ENCODE measurements at places on chromosomes 1 and 21.
A peak's percentile ranks its signal among the peaks of the same experiment; 100 is the strongest.

GRCh38 chr1:200907611-200908097, 13.0 kb downstream of the INAVA start:
- no peaks in the 10 kb centered on the region for H3K36me3 ChIP-seq
- peaks cover 5% of the 10 kb centered on the region for H3K27me3 ChIP-seq
- no peak overlapping the region for H3K4me3 ChIP-seq
- H3K4me1 ChIP-seq, result no peaks in the 10 kb centered on the region
- no peak for ATAC-seq
- no peak overlapping the region for H3K27ac ChIP-seq

DNA sequence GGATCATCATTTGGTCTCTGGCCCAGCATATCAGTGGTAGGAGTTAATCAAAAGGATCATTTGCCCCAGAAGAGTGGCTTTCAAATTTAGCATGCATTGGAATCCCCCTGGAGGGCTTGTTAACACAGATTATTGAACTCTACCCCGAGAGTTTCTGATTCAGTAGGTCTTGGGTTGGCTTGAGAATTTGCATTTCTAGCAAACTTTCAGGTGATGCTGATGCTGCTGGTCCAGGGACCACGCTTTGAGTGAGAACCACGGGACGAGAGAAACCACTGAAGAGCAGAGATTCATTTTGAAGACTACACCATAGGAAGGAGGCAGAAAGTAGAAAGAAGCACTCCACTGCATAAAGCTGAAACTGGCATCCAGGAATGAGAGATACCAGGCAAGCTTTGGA, 81.3 kb upstream of the DUSP10 start:
- H3K4me3 ChIP-seq, result no peak overlapping the region
- H3K36me3 ChIP-seq, result no peaks in the 10 kb centered on the region

DNA sequence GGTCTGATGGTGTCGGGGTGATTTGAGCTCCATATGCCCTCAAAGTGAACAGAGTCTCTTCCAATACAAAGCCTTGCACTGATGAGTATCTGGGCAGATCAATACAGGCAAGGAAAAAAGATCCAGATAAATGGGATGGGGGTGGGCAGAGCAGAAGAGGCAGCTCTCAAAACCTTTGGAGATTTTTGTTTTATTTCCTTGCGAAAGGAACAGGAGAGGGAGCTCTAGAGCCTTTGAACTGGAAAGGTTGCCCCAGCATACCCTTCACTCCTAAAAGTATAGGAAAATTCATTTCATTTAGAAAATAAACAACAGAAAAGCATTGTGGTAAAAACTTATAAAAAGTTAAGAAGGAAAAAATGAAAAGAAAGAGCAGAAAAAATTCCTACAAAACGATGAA, 31.4 kb upstream of the OLIG2 start:
- H3K4me1 ChIP-seq, result no peaks in the 10 kb centered on the region
- no peak for ATAC-seq
- no peaks in the 10 kb centered on the region for H3K36me3 ChIP-seq
- peaks cover 46% of the 10 kb centered on the region for H3K27me3 ChIP-seq
- no peak overlapping the region for H3K4me3 ChIP-seq

GRCh38 chr1:206506405-206507283, 687 bp upstream of the RASSF5 start:
- H3K36me3 ChIP-seq, result no peaks in the 10 kb centered on the region
- no peak overlapping the region for H3K27ac ChIP-seq
- peaks cover 55% of the 10 kb centered on the region for H3K4me1 ChIP-seq
- no peak for ATAC-seq

DNA sequence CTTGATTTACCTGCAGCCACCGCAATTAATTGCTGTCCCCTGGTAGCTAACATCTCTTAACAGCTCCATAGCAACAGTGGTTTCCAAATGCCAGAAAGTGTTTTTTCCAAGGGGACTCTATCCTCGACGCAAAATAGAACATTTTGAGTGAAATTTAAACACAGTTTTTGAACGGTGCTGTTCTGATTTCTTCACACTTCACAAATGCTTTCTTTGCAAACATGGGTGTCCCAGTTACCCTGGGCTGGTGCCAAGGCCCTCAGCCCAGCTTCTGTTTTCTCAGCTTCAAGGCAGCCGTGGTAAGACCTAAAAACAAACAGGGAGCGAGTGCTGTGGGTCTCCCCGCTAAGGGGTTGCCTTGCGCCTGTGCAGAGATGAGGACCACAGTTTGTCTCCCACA, 147.3 kb upstream of the VAMP3 start:
- H3K27ac ChIP-seq, result no peak overlapping the region
- H3K27me3 ChIP-seq, result peaks cover 68% of the 10 kb centered on the region
- H3K36me3 ChIP-seq, result no peaks in the 10 kb centered on the region
- H3K4me1 ChIP-seq, result no peaks in the 10 kb centered on the region
- ATAC-seq, result no peak

DNA sequence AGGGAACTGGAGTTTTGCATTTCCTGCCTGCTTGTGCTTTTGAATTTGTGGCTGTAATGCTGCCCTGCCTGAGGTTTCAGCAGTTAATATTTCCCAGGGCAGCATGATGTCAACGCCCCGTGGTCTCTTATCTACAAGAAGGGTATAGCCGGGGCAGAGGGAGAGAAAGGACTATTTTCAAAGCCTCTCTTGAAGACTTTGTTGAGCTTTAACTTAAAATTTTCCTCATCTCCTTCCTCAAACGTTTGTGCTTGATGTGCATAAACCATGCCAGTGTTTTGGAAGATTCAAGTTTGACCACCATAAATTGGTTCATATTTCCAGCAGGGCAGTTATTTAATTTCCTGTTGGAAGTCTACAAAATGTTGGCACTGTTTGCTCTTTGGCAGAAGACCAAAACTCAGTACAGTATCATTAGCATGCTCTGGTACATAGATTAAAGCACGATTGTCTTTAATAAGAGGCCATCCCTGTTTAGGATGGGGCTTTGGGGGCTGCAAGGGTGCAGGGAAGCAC, 43.4 kb downstream of the ROR1 start:
- H3K27me3 ChIP-seq, result no peaks in the 10 kb centered on the region
- no peaks in the 10 kb centered on the region for H3K36me3 ChIP-seq
- H3K4me3 ChIP-seq, result no peak overlapping the region
- ATAC-seq, result no peak
- H3K27ac ChIP-seq, result no peak overlapping the region

- ATAC-seq, result no peak
- H3K27ac ChIP-seq, result no peak overlapping the region
- no peak overlapping the region for H3K4me3 ChIP-seq
- H3K27me3 ChIP-seq, result peaks cover 5% of the 10 kb centered on the region
These were observed 19.1 kb downstream of the ABCA4 start for GRCh38 chr1:94101613-94102525.

- H3K27me3 ChIP-seq, result no peaks in the 10 kb centered on the region
- H3K36me3 ChIP-seq, result no peaks in the 10 kb centered on the region
- H3K4me3 ChIP-seq, result no peak overlapping the region
- H3K4me1 ChIP-seq, result no peaks in the 10 kb centered on the region
These were observed 28.4 kb downstream of the RPE65 start for GRCh38 chr1:68421350-68421749.

GRCh38 chr1:33893147-33893830, 29.4 kb downstream of the HMGB4 start:
- H3K27me3 ChIP-seq, result peaks cover 5% of the 10 kb centered on the region
- no peaks in the 10 kb centered on the region for H3K36me3 ChIP-seq
- ATAC-seq, result peak; percentile 79
- no peaks in the 10 kb centered on the region for H3K4me1 ChIP-seq
- H3K4me3 ChIP-seq, result no peak overlapping the region
- peak overlapping the region; percentile 62 for H3K27ac ChIP-seq

- ATAC-seq, result no peak
- H3K4me3 ChIP-seq, result no peak overlapping the region
- H3K4me1 ChIP-seq, result peaks cover 22% of the 10 kb centered on the region
- H3K27ac ChIP-seq, result no peak overlapping the region
- H3K27me3 ChIP-seq, result no peaks in the 10 kb centered on the region
These were observed 5.5 kb downstream of the CTNNBIP1 start for GRCh38 chr1:9904596-9904995.

DNA sequence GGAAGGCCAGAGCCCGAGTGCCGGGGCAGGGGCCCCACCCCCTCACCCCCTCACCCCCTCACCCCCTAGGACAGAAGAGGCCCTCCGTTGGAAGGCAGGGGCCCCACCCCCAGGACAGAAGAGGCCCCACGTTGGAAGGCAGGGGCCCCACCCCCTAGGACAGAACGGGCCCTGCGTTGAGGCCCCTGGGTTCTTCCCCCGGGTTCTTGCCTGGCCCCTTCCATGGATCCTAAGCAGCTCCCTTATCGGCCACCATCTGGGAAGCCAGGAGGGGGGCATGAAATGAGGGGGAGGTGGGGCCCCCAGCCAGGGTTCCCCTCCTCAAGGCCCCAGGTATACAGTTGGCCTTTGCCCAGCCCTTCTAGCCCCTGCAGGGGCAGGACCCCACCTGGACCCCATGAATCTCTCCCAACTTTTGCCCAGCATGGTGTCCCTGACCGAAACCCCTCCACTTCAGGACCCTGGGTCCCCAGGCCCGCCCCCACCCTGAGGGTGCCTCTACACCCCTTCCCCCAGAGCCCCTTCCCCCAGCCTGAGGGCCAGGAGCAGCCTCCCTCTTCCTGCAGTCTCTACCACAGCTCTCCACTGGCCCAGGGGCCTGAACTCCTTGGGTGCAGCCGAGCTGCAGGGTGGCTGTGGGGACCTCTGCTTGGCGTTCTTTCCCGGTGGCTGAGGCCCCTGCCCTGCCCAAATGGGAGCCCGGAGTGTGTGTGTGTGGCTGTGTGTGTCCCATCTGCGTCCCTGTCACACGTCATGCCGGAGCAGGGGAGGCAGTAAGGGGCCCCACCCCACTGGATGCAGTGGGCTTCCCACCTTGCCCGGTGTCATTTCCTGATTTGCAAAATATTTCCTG, 4.3 kb upstream of the VWA1 start:
- no peak for ATAC-seq
- H3K36me3 ChIP-seq, result no peaks in the 10 kb centered on the region
- no peaks in the 10 kb centered on the region for H3K27me3 ChIP-seq
- peaks cover 61% of the 10 kb centered on the region for H3K4me1 ChIP-seq

DNA sequence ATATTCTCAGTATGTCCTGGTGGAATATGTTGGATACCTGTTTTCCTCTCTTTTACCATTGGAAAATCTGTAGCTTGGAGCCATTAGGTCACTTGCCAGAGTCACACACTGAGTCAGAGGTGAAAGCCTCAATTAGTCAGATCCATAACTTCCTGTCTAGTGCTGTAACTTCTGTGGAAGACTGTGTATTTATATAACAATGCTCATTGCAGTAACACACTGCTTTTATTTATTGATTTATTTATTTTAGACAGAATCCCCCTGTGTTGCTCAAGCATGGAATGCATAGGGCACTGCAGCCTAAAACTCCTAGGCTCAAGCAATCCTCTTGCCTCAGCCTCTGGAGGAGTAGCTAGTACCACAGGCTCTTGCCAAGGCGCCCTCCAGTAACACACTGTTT, 1.3 kb upstream of the DOCK7 start:
- no peak overlapping the region for H3K4me3 ChIP-seq
- H3K27me3 ChIP-seq, result no peaks in the 10 kb centered on the region
- no peaks in the 10 kb centered on the region for H3K36me3 ChIP-seq
- H3K4me1 ChIP-seq, result peaks cover 20% of the 10 kb centered on the region
- ATAC-seq, result no peak

All from gastroesophageal sphincter (tissue), 4 donors.